Stimulated activated CD4-positive, alpha-beta T cell treated with anti-CD3 and anti-CD28 coated beads, TNF-alpha, amount 100 ng/mL, for 48 hours (primary cell): ENCODE measurements at places on chromosomes 3 and 15.

DNA sequence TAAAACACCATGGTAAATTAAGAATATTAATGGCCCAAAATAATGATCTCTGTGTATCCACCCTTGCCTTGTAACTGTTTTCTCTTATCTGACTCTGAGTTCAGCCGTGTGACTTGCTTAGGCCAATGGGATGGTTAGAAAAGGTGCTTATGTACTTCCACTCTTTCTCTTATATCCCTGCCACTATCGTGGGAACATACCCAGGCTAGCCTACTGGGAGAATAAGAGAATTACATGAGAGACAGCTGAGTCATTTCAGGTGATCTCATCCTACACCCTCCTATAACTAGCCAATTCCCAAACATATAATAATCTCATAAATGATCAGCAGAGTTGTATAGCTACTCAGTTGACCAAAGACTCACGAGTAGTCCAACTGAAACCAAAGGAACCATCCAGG lies 98.3 kb upstream of the ABI3BP start:
- no peak for DNase-seq

- no peak for DNase-seq
These were observed 58.2 kb upstream of the OXTR start for GRCh38 chr3:8827641-8828040.

- DNase-seq, result no peak
These were observed 1005.9 kb downstream of the ZPLD1 start for GRCh38 chr3:103440539-103441203.

- DNase-seq, result no peak
These were observed 90.1 kb downstream of the CHST2 start for GRCh38 chr3:143209715-143210059.
